Glutamatergic neuron (in vitro differentiated cells): ENCODE measurements at places on chromosomes 1 and 21. TPM values are rescaled to one million over a fixed set of nuclear protein-coding genes. Genes with fewer than 3 reads are reported as not detected.

- H3K4me1 ChIP-seq: peaks cover 11% of the 10 kb centered on the region
- H3K27ac ChIP-seq: no peak overlapping the region
- no peak for DNase-seq
- peaks cover 3% of the 10 kb centered on the region for H3K27me3 ChIP-seq
Observed at GRCh38 chr21:45470773-45471524, 66.0 kb downstream of the COL18A1 start.

DNA sequence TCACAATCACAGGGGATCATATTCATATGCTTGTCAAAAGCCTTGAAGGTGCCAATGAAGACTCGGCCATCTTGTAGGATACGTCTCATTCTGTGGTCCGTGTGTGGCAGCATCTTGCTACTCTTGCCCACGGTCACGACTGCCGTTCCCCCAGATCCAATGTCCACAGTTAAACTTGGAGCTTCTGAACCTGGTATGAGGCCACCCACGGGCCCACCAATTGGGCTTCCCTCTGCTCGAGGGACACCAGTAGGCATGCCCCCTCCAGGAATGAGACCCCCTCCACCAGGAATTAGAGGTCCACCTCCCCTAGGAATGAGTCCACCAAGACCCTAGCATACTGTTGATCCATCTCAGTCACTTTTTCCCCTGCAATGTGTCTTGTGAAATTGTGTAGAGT lies 39.6 kb downstream of the MORN1 start:
- H3K4me3 ChIP-seq: no peak overlapping the region
- peaks cover 5% of the 10 kb centered on the region for H3K27me3 ChIP-seq
- no peak for DNase-seq
- H3K27ac ChIP-seq: no peak overlapping the region

DNA sequence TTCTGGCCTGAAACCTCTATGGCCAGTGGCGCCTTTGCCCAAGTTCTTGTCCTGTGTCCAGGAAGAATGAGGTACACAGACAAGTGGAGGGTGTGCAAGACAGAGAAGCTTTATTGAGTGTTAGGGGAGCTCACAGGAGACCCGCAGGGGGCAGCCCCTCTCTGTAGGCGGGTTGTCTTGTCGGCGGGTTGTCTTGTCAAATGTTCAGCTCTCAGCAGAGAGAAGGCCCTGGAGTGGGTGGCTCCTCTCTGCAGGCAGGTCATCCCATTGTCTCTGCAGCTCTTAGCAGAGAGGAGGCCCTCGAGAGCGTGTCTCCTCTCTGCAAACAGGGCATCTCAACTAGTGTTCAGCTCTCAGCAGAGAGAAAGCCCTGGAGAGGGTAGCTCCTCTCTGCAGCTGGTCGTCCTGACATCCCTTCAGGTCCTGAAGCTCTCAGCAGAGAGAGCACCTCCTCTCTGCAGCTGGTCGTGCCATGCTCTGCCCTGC lies 11.0 kb downstream of the COL6A2 start:
- H3K4me3 ChIP-seq: no peak overlapping the region
- DNase-seq: no peak
- H3K27me3 ChIP-seq: no peaks in the 10 kb centered on the region
- H3K27ac ChIP-seq: no peak overlapping the region
- H3K4me1 ChIP-seq: no peaks in the 10 kb centered on the region

- no peaks in the 10 kb centered on the region for H3K27me3 ChIP-seq
- H3K4me3 ChIP-seq: no peak overlapping the region
- no peak for DNase-seq
- H3K27ac ChIP-seq: no peak overlapping the region
Observed at GRCh38 chr1:150089846-150090520, 22.4 kb downstream of the VPS45 start.

Gene TTC22
- not detected for total RNA-seq

GRCh38 chr1:18951818-18952391 lies 4.6 kb downstream of the IFFO2 start:
- peaks cover 56% of the 10 kb centered on the region for H3K4me1 ChIP-seq
- no peak for DNase-seq
- no peaks in the 10 kb centered on the region for H3K36me3 ChIP-seq

- no peak overlapping the region for H3K4me3 ChIP-seq
- DNase-seq: no peak
- no peak overlapping the region for H3K27ac ChIP-seq
- no peaks in the 10 kb centered on the region for H3K36me3 ChIP-seq
- H3K27me3 ChIP-seq: peaks cover 2% of the 10 kb centered on the region
Observed at GRCh38 chr1:54906586-54906985, 19.6 kb upstream of the DHCR24 start.

- H3K27ac ChIP-seq: no peak overlapping the region
- no peak overlapping the region for H3K4me3 ChIP-seq
- no peak for DNase-seq
- H3K36me3 ChIP-seq: no peaks in the 10 kb centered on the region
- H3K27me3 ChIP-seq: no peaks in the 10 kb centered on the region
Observed at GRCh38 chr1:86324130-86324822, 71.8 kb downstream of the ODF2L start.

DNA sequence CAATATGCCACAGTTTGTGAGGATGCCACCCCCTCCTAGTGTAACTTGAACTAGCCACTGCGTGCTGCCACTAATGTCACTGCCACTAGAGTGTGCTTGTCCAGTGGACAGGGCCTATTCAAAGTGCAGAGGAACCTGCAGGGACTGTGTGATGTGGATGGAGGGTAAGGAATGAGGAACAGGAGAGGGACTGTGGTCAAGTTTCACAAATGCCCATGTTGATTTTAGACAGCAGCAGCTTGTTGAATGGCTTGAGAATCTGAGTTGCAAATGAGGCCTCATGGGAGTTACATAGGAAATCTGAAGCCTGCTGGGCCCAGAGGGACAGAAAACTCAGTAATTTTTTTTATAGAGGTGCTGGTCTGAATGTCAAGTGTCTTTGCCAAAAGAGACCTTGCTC lies 112.3 kb downstream of the HHAT start:
- peaks cover 5% of the 10 kb centered on the region for H3K4me1 ChIP-seq
- no peak overlapping the region for H3K4me3 ChIP-seq
- H3K36me3 ChIP-seq: no peaks in the 10 kb centered on the region
- H3K27me3 ChIP-seq: no peaks in the 10 kb centered on the region
- no peak overlapping the region for H3K27ac ChIP-seq

GRCh38 chr1:182410620-182411273 lies 10.3 kb upstream of the TEDDM1 start:
- peaks cover 11% of the 10 kb centered on the region for H3K4me1 ChIP-seq
- peaks cover under 1% of the 10 kb centered on the region for H3K36me3 ChIP-seq
- no peaks in the 10 kb centered on the region for H3K27me3 ChIP-seq
- no peak overlapping the region for H3K4me3 ChIP-seq
- no peak for DNase-seq

DNA sequence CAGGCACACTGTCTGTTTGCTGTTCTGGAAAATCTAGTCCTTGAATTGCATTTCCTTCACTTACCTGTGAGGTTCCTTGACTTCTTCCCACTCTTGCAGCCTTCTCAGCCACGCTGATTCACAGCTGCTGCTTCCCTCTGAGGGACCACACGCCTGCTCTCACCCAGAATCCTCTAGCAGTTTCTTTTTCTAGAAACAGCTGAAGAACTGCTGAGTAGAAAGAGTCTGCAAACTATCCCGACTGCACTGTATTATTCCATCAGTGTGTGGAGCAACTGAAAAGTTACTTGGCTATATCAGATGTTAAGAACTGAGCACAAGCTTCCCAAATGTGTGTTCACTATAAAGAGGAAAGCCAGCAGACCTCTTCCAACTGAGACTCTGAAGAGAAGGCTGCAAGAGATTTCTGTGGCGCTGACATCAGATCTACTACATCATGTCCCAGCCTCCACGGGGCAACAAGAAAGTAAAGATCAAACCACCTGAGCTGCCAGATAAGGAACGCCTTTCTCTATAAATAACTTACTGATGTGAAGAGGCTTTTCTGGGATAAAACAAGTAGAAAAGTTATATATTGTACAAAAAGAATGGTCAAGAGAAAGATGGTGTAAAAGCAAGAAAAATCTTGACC lies 226.6 kb downstream of the RERE start:
- no peak overlapping the region for H3K27ac ChIP-seq
- H3K36me3 ChIP-seq: peaks cover 8% of the 10 kb centered on the region
- H3K4me3 ChIP-seq: no peak overlapping the region
- H3K27me3 ChIP-seq: peaks cover 17% of the 10 kb centered on the region

- no peak overlapping the region for H3K4me3 ChIP-seq
- DNase-seq: no peak
- H3K27me3 ChIP-seq: no peaks in the 10 kb centered on the region
- H3K27ac ChIP-seq: no peak overlapping the region
- H3K36me3 ChIP-seq: no peaks in the 10 kb centered on the region
- H3K4me1 ChIP-seq: peaks cover 2% of the 10 kb centered on the region
Observed at GRCh38 chr1:192375306-192375705, 58.5 kb downstream of the RGS21 start.

DNA sequence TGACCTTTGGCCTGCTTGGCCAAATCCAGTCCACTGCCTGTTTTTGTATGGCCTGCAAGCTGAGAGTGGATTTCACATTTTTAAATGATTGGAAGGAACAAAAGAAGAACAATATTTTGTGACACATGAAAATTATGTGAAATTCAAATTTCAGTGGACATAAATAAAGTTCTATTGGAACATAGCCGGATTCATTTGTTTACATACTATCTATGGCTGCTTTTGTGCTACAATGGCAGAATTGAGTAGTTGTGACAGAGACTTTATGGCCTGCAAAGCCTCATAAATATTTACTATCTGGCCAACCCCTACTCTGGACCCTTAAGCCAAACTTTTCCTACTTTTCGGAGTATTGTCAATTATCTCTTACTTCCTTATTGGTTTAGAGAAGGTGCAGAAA lies 66.6 kb upstream of the IPO9 start:
- peaks cover 2% of the 10 kb centered on the region for H3K27me3 ChIP-seq
- H3K27ac ChIP-seq: no peak overlapping the region

GRCh38 chr1:3671371-3672180 lies 19.3 kb downstream of the TP73 start:
- peak; percentile 15 for DNase-seq
- H3K36me3 ChIP-seq: no peaks in the 10 kb centered on the region
- peaks cover 20% of the 10 kb centered on the region for H3K4me1 ChIP-seq
- H3K4me3 ChIP-seq: no peak overlapping the region
- H3K27ac ChIP-seq: no peak overlapping the region

Gene CHAF1B
- total RNA-seq: 2.0 TPM

Gene ELF3
- 0.96 TPM for total RNA-seq

GRCh38 chr1:46508757-46509156 lies 19.1 kb downstream of the DMBX1 start:
- H3K27me3 ChIP-seq: peaks cover 5% of the 10 kb centered on the region
- H3K27ac ChIP-seq: no peak overlapping the region
- H3K36me3 ChIP-seq: no peaks in the 10 kb centered on the region

DNA sequence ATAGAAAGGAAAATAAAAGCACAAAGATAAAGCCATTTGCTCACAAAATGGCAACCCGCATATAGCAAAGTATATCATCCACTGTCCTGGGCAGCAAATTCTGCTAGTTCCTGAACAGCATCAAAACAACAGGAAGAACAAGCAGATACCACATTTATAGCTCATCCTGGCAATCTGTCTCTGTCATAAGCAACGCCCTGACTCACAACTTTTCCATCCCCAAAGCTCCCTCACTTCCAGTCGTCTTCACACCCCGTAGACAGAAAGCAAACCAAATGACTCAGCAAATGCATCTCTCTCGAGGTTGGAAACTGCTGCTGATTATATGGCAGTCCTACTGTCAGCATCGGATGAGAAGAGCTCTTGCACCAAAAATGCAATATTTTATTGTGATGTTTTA lies 65.8 kb downstream of the AK5 start:
- no peaks in the 10 kb centered on the region for H3K36me3 ChIP-seq
- H3K4me3 ChIP-seq: no peak overlapping the region
- peaks cover 28% of the 10 kb centered on the region for H3K4me1 ChIP-seq
- H3K27ac ChIP-seq: peak overlapping the region; percentile 31

- no peaks in the 10 kb centered on the region for H3K27me3 ChIP-seq
- H3K4me1 ChIP-seq: no peaks in the 10 kb centered on the region
- no peak within 1 kb of the TSS for H3K4me3 ChIP-seq
- no peak within 1 kb of the TSS for H3K27ac ChIP-seq
- H3K36me3 ChIP-seq: peaks cover 5% of the 10 kb centered on the region
Observed at GRCh38 chr1:173635116-173635515, at the start of gene TEX50. Gene TEX50 (plus strand): TSS chr1:173635338. CDS start chr1:173635522, 184 bp downstream.
